Activated CD4-positive, alpha-beta memory T cell treated with anti-CD3 and anti-CD28 coated beads for 36 hours (primary cell): ENCODE measurements at places on chromosomes 1 and 21. TPM values are rescaled to one million over a fixed set of nuclear protein-coding genes. Genes with fewer than 3 reads are reported as not detected.

GRCh38 chr1:159790237-159790917 lies 9.6 kb downstream of the DUSP23 start:
- no peak overlapping the region for H3K4me3 ChIP-seq
- no peaks in the 10 kb centered on the region for H3K4me1 ChIP-seq
- no peaks in the 10 kb centered on the region for H3K36me3 ChIP-seq
- no peak for DNase-seq

- H3K27me3 ChIP-seq = no peaks in the 10 kb centered on the region
- no peak for DNase-seq
- no peaks in the 10 kb centered on the region for H3K36me3 ChIP-seq
- H3K4me1 ChIP-seq = peaks cover 6% of the 10 kb centered on the region
- H3K27ac ChIP-seq = no peak overlapping the region
- no peak overlapping the region for H3K4me3 ChIP-seq
Measured at GRCh38 chr1:150895618-150896017, 8.7 kb downstream of the CTXND2 start.

DNA sequence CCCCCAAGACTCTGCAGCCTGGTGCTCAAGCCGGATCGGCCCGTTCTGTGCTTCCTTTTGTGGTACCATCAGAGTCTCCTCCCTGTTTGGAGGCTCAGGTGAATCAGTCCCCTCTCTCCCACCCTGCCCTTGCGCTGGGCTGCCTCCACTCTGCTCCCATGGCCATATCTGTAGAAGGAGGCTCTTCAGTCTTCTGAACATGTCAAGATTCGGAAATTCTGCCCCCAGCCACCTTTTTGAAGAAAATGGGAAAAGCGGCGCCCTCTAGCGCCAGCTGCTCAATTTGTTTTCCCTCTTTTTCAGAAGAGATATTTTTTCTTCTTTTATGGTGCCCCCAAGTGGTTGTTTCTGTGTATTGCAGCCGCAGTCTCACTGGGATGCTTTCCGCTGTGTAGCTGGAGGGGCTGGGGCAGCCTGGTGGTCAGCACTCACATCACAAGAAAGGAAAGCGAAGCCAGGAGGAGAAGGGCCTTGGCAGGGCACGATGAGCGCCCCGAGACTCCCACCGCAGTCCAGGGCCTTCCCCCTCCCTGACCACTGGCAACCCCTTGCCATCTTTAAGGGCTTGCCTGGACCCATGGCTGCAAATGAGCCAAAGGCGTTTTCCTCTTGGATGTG lies 58.4 kb upstream of the CACNA1E start:
- DNase-seq = peak; percentile 84
- no peak overlapping the region for H3K27ac ChIP-seq
- H3K4me1 ChIP-seq = peaks cover 12% of the 10 kb centered on the region
- peak overlapping the region; percentile 41 for H3K4me3 ChIP-seq

GRCh38 chr1:4422504-4423289 lies 231.7 kb upstream of the AJAP1 start:
- H3K27me3 ChIP-seq = peaks cover 15% of the 10 kb centered on the region
- peaks cover 1% of the 10 kb centered on the region for H3K36me3 ChIP-seq
- no peak overlapping the region for H3K27ac ChIP-seq
- no peak for DNase-seq

GRCh38 chr1:3691421-3692204 lies 39.3 kb downstream of the TP73 start:
- no peak for DNase-seq
- peaks cover 8% of the 10 kb centered on the region for H3K27me3 ChIP-seq
- peaks cover 4% of the 10 kb centered on the region for H3K4me1 ChIP-seq
- no peak overlapping the region for H3K27ac ChIP-seq
- no peaks in the 10 kb centered on the region for H3K36me3 ChIP-seq
- H3K4me3 ChIP-seq = no peak overlapping the region

- H3K27me3 ChIP-seq = no peaks in the 10 kb centered on the region
- H3K4me3 ChIP-seq = no peak overlapping the region
- DNase-seq = no peak
- no peaks in the 10 kb centered on the region for H3K36me3 ChIP-seq
Measured at GRCh38 chr1:54287801-54288211, 87.8 kb downstream of the MRPL37 start.

- DNase-seq = no peak
- H3K27me3 ChIP-seq = peaks cover 1% of the 10 kb centered on the region
- H3K36me3 ChIP-seq = no peaks in the 10 kb centered on the region
- no peaks in the 10 kb centered on the region for H3K4me1 ChIP-seq
Measured at GRCh38 chr1:93631626-93632365, 49.8 kb downstream of the BCAR3 start.

DNA sequence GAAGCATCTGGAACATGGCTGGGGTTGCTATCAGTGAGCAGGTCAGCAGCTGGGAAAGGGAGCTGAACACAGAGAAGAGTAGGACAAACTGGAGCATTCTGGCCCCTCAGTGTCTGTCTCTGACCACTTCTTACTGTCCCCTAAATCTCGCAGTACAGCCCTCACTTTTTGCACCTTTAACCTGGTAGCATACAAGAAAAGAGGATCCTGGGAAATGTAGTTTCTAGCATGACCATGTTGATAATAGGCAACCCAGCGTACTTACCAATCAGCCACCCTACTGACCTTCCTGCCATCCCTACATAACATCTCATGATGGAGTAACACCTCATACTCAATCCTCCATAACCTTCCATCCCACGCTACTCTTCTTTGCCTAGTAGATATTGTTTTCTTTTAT lies 99.1 kb upstream of the RAVER2 start:
- H3K4me1 ChIP-seq = no peaks in the 10 kb centered on the region
- H3K36me3 ChIP-seq = no peaks in the 10 kb centered on the region
- no peak overlapping the region for H3K27ac ChIP-seq
- H3K27me3 ChIP-seq = peaks cover 2% of the 10 kb centered on the region
- H3K4me3 ChIP-seq = no peak overlapping the region

- peak; percentile 42 for DNase-seq
- H3K27ac ChIP-seq = peak overlapping the region; percentile 96
- peaks cover 26% of the 10 kb centered on the region for H3K36me3 ChIP-seq
- peaks cover 40% of the 10 kb centered on the region for H3K4me1 ChIP-seq
Measured at GRCh38 chr1:37808369-37809319, 636 bp upstream of the YRDC start.

DNA sequence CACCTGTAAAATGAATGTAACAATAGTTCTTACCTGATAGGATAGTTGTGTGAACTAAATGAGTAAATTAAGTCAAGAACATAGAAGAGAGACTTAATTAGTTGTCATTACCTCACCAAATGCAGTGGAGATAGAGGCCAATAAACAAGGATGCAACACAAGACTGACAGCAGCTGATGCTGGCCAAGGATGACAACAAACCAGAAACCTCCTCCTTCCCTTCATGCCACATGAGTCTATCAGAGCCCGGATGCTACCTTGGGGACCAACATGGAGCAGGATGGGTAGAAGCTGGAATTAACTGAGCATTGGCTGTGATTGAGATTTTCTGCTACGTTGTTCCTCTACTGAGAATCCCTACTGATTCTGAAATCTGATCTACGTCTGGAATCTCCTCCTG lies 30.3 kb upstream of the USP1 start:
- H3K27ac ChIP-seq = no peak overlapping the region
- no peaks in the 10 kb centered on the region for H3K27me3 ChIP-seq
- no peak for DNase-seq
- no peak overlapping the region for H3K4me3 ChIP-seq
- no peaks in the 10 kb centered on the region for H3K36me3 ChIP-seq

- no peaks in the 10 kb centered on the region for H3K4me1 ChIP-seq
- no peak overlapping the region for H3K4me3 ChIP-seq
- no peak overlapping the region for H3K27ac ChIP-seq
- no peak for DNase-seq
- peaks cover 8% of the 10 kb centered on the region for H3K27me3 ChIP-seq
Measured at GRCh38 chr1:230834292-230834691, 34.0 kb downstream of the C1orf198 start.

- H3K27ac ChIP-seq = no peak overlapping the region
- H3K4me1 ChIP-seq = no peaks in the 10 kb centered on the region
- no peaks in the 10 kb centered on the region for H3K36me3 ChIP-seq
- peaks cover 21% of the 10 kb centered on the region for H3K27me3 ChIP-seq
- no peak overlapping the region for H3K4me3 ChIP-seq
Measured at GRCh38 chr1:60958001-60958400, 124.4 kb upstream of the NFIA start.

- no peaks in the 10 kb centered on the region for H3K36me3 ChIP-seq
- no peaks in the 10 kb centered on the region for H3K4me1 ChIP-seq
- H3K27me3 ChIP-seq = peaks cover 12% of the 10 kb centered on the region
- DNase-seq = no peak
- no peak overlapping the region for H3K4me3 ChIP-seq
Measured at GRCh38 chr1:33713058-33713877, 150.6 kb upstream of the HMGB4 start.

DNA sequence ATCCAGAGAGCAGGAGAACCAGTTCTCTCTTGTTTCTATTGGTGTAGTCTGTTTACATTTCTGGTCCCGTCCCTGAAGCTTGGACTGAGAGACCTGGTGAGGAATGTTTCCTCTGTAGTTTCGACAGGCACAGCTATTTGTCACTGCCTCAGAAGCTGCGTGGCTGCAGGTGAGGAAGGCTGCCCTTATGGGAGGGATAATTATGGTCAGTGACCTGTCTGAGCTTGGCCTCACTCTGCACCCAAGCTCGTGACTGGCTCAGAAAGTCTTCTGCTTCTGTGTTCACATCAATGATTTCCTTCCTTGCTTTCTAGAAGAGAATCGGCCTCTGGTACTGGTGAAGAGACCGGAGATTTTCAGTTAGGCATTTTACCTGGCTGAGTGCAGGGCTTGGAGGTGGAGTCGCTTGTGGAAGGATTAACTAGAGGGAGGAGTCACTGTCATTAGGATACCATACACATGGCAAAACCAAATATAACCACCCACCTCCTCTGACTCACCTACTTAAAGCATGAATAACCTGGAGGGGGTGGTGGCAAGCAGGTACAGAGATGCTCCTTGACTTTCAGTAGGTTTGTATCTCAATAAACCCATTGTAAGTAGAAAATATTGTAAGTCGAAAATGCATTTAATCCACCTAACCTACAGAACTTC lies 19.9 kb upstream of the WDR26 start:
- H3K36me3 ChIP-seq = no peaks in the 10 kb centered on the region
- no peak overlapping the region for H3K4me3 ChIP-seq
- DNase-seq = no peak

DNA sequence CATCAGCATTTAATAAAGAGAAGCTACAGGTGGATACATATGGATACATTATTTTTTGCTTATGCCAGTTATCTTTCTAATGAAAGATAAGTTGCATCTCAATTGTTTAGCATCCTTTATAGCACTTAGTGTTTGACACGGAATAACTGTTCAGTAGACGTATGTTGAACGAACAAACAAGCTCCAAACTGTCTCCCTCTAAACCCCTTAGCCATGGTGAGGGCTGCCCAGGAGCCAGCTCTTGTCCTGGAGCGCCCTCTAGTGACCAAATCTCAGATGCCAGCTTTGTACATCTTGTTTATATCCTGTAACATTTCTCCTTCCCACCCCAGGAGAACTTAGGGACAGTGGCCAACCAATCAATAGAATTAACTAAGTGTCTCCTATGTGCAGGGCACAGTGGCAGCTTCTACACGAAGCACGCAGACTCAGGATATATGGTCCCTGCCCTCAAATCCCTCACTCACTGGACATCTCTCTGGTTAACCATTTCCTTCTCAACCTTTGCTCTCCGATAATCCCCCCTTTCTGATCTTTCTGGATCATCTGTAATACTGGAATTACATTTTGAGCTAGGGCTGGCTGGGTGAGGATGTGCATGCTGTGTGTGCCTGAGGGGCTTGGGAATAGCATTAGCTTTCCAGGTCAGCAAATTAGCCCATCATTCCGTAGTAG lies 22.9 kb downstream of the KCNA10 start:
- H3K27ac ChIP-seq = no peak overlapping the region
- no peaks in the 10 kb centered on the region for H3K36me3 ChIP-seq
- no peaks in the 10 kb centered on the region for H3K27me3 ChIP-seq
- no peak overlapping the region for H3K4me3 ChIP-seq
- H3K4me1 ChIP-seq = no peaks in the 10 kb centered on the region

DNA sequence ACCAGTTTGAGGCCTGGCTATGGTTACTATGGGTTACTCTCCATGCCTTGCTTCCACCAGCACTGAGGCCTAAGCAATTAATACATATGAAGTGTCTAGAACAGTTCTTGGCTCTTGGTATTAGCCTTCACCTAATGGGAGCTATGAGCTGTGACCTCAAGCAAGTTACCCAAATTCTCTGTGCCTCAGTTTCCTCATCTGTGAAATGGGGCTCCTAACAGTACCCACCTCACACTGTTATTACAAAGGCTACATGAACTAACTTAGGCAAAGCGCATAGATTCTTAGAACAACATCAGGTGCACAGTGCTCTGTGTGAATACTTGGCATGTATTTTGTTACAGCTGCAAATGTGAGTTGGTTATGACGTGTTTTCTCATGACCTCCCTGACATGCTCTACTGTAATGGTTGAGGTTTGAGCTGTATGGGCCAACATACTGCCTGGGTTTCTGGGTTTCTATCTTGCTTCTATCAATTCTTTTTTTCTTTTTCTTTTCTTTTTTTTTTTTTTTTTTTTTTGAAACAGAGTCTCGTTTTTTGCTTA lies 26.5 kb downstream of the CDCP2 start:
- H3K4me3 ChIP-seq = no peak overlapping the region
- H3K27ac ChIP-seq = no peak overlapping the region
- peaks cover 4% of the 10 kb centered on the region for H3K4me1 ChIP-seq
- peaks cover 1% of the 10 kb centered on the region for H3K27me3 ChIP-seq
- DNase-seq = no peak

DNA sequence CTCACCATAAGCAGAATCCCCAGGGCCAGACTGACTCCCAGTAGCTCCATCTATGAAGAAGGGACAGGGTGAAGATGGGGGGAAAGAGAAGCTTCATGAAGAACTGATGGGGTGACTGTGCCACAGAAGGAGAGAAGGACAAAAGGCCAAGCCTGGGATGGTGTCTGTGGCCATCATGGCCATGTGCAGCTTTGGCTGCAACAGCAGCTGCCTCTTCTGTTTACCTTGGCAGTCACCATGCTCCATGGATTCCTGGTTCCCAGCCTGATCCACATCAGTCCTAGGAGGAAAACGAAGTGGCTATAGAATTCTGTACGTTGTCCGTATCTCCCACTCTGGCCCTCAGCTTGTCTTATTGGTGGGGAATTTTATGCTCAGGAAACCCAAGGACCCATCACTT lies 12.0 kb downstream of the SEMA6C start:
- no peak overlapping the region for H3K27ac ChIP-seq
- peaks cover 4% of the 10 kb centered on the region for H3K27me3 ChIP-seq
- H3K36me3 ChIP-seq = no peaks in the 10 kb centered on the region
- no peak for DNase-seq
- H3K4me3 ChIP-seq = no peak overlapping the region

GRCh38 chr1:15364740-15365139 lies 44.9 kb upstream of the EFHD2 start:
- DNase-seq = no peak
- H3K27me3 ChIP-seq = no peaks in the 10 kb centered on the region
- H3K36me3 ChIP-seq = no peaks in the 10 kb centered on the region
- H3K27ac ChIP-seq = no peak overlapping the region

- H3K4me3 ChIP-seq = no peak overlapping the region
- no peak overlapping the region for H3K27ac ChIP-seq
- peaks cover 1% of the 10 kb centered on the region for H3K36me3 ChIP-seq
- H3K4me1 ChIP-seq = no peaks in the 10 kb centered on the region
- DNase-seq = no peak
- H3K27me3 ChIP-seq = no peaks in the 10 kb centered on the region
Measured at GRCh38 chr1:63728611-63729226, 45.1 kb upstream of the ROR1 start.

SLAMF6 gene
- 40.9 TPM for total RNA-seq

HUNK gene
- 0.10 TPM for total RNA-seq

CDC14A gene
- total RNA-seq = 18.9 TPM

GJA5 gene
- total RNA-seq = not detected

RYR2 gene
- total RNA-seq = 0.02 TPM

CCDC24 gene
- total RNA-seq = 2.7 TPM

ANGPTL1 gene
- total RNA-seq = not detected

HRNR gene
- total RNA-seq = not detected

TENT5C gene
- 13.8 TPM for total RNA-seq

TAS1R1 gene
- total RNA-seq = not detected
